ENCODE measurements at places on chromosomes 4 and X. TPM values are rescaled to one million over a fixed set of nuclear protein-coding genes. Genes with fewer than 3 reads are reported as not detected.

PNPLA4 gene
- 16.2 TPM for polyA plus RNA-seq

MAOA gene
- polyA plus RNA-seq, result 55.0 TPM

NXF2 gene
- polyA plus RNA-seq, result not detected

EMCN gene
- 36.4 TPM for polyA plus RNA-seq

KCND1 gene
- 4.5 TPM for polyA plus RNA-seq

EVC2 gene
- 9.4 TPM for polyA plus RNA-seq

USP53 gene
- 32.8 TPM for polyA plus RNA-seq

ADGRL3 gene
- polyA plus RNA-seq, result 21.5 TPM

TMSB15A gene
- polyA plus RNA-seq, result 67.6 TPM

PYURF gene
- polyA plus RNA-seq, result 107 TPM

DSPP gene
- 0.03 TPM for polyA plus RNA-seq

NMU gene
- 7.7 TPM for polyA plus RNA-seq

REPS2 gene
- 12.6 TPM for polyA plus RNA-seq

CTBP1 gene
- 119 TPM for polyA plus RNA-seq

AVPR2 gene
- 0.83 TPM for polyA plus RNA-seq

DBET gene
- not detected for polyA plus RNA-seq

SPATA18 gene
- polyA plus RNA-seq, result 9.7 TPM

AMTN gene
- not detected for polyA plus RNA-seq

EXOSC9 gene
- polyA plus RNA-seq, result 61.7 TPM

CFAP97 gene
- polyA plus RNA-seq, result 43.5 TPM

RAB40AL gene
- polyA plus RNA-seq, result not detected

ENPP6 gene
- 0.35 TPM for polyA plus RNA-seq

MAGEA8 gene
- polyA plus RNA-seq, result 0.37 TPM

CTAG2 gene
- not detected for polyA plus RNA-seq

PGAM4 gene
- polyA plus RNA-seq, result 0.26 TPM

ADH6 gene
- polyA plus RNA-seq, result 14.6 TPM

FAM114A1 gene
- polyA plus RNA-seq, result 55.2 TPM

UGT2A3 gene
- polyA plus RNA-seq, result 5.1 TPM

MAGEA2 gene
- not detected for polyA plus RNA-seq

SPCS3 gene
- 89.3 TPM for polyA plus RNA-seq

STK32B gene
- 3.7 TPM for polyA plus RNA-seq

FGF13 gene
- 13.7 TPM for polyA plus RNA-seq

F8A2 gene
- polyA plus RNA-seq, result not detected

NWD2 gene
- polyA plus RNA-seq, result 0.01 TPM

MAGEH1 gene
- 56.8 TPM for polyA plus RNA-seq
